ENCODE measurements at places on chromosomes 13 and 19. TPM values are rescaled to one million over a fixed set of nuclear protein-coding genes. Genes with fewer than 3 reads are reported as not detected.

GRCh38 chr13:32894589-32895001 lies 121.6 kb upstream of the KL start:
- H3K4me3 ChIP-seq: no peak overlapping the region
- H3K4me1 ChIP-seq: no peaks in the 10 kb centered on the region
- H3K27ac ChIP-seq: no peak overlapping the region
- DNase-seq: no peak

- no peak within 1 kb of the TSS for H3K4me3 ChIP-seq
- H3K27ac ChIP-seq: no peak within 1 kb of the TSS
- DNase-seq: no peak
- no peaks in the 10 kb centered on the region for H3K4me1 ChIP-seq
- H3K27me3 ChIP-seq: peaks cover 18% of the 10 kb centered on the region
Measured at GRCh38 chr19:35852029-35852780, at the start of gene NPHS1. TSS of gene NPHS1 (minus strand) at chr19:35852504. CDS start at chr19:35851837, 667 bp downstream.

DNA sequence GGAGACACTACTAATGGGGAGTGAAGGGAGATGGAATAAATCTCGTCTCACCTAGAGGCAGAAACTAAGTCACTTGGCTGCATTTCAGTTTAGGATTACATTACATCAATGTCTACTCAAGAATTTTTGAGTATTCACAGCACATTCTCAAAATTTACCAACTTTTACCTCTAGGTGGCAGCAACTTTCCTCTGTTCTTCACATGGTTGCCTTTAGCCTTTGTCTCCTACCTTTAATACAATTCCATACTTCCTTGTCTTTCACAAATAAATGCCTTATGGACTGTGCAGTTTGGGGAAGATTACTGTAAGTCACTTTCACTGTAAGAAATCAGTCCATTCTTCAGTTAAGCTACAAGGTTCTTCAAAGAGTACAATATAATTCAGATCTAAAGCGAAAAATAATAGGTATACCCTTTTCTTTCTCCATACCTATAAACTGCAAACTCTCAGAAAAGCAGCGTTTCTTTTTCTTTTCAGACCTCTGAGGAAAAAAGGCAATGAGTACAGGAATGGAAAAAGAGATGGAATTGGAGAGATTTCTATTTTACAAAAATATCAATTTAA lies 379.4 kb downstream of the KLF12 start:
- peaks cover 13% of the 10 kb centered on the region for H3K36me3 ChIP-seq
- peaks cover 30% of the 10 kb centered on the region for H3K4me1 ChIP-seq
- DNase-seq: no peak
- no peak overlapping the region for H3K27ac ChIP-seq
- no peaks in the 10 kb centered on the region for H3K27me3 ChIP-seq

Gene SSC5D
- 1.2 TPM for total RNA-seq
